ENCODE measurements at places on chromosomes 5 and 9.

- DNase-seq, result no peak
Measured at GRCh38 chr5:68862560-68862959, 231.3 kb upstream of the SLC30A5 start.

- DNase-seq, result no peak
Measured at GRCh38 chr9:75734802-75735201, 155.7 kb upstream of the PCSK5 start.

DNA sequence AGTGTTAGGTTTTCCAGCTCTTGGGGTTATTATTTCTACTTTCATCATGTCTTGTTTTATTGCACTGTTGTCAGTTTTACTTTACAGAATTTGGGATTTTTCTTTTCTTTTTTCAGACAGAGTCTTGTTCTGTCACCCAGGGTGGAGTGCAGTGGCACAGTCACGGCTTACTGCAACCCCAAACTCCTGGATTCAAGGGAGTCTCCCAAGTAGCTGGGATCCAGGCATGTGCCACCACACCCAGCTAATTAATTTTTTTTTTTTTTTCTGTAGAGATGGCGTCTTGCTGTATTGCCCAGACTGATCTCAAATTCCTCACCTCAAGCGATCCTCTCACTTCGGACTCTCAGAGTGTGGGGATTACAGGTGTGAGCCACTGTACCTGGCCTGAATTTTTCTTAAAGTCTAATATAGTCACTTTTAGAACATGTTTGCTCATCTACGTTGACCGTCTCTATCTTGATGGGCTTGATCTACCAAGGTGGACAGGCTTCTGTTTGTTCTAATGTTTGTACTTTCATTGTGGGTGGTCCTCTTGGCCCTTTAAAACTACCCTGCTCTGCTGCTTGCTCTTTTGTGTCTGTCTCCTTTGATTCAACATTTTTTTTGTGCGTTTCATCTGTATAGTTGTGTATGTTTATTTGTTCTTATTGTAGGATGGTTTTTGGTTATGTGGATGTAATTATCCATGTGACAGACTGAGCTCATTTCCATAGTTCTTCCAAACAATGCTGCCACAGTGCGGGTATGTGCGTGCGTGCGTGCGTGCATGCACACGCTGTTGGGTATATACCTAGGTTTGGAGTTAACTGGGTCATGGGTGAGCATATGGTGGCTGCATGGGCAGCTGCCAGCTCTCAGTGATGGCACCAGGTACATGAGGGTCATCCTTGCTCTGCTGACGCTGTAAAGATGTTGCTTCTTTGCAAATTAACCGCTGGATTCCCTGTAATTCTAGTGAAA lies 18.1 kb downstream of the PRRC2B start:
- DNase-seq, result no peak

- DNase-seq, result no peak
Measured at GRCh38 chr9:134391319-134392231, 65.3 kb downstream of the RXRA start.

DNA sequence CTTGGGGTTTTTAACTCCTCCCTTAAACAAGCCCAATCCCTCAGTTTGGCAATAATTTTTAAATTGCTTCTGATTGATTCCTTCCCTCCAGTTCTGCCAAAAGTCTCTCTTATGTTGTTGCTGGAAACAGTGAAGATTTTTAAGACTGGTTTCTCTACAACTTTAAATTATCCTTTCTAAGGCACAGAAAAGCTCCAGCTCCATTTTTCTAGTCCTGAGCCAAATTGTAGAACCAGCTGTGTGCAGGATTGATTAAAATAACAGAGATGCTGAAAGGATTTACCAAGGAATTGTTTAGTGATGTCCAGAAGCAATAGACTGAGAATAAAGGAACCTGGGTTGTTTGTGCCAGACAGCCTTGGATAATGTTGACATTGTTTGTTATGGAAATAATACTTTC lies 111.3 kb downstream of the NUDT12 start:
- no peak for DNase-seq

Data from AG08396 (cell line).